Stimulated activated CD4-positive, alpha-beta T cell treated with anti-CD3 and anti-CD28 coated beads, Interleukin-1b, Interleukin-23, amount 100 ng/mL, for 24 hours (primary cell): ENCODE measurements at places on chromosomes 12 and 14.

GRCh38 chr12:98425859-98426258 lies 89.5 kb upstream of the TMPO start:
- DNase-seq: no peak

DNA sequence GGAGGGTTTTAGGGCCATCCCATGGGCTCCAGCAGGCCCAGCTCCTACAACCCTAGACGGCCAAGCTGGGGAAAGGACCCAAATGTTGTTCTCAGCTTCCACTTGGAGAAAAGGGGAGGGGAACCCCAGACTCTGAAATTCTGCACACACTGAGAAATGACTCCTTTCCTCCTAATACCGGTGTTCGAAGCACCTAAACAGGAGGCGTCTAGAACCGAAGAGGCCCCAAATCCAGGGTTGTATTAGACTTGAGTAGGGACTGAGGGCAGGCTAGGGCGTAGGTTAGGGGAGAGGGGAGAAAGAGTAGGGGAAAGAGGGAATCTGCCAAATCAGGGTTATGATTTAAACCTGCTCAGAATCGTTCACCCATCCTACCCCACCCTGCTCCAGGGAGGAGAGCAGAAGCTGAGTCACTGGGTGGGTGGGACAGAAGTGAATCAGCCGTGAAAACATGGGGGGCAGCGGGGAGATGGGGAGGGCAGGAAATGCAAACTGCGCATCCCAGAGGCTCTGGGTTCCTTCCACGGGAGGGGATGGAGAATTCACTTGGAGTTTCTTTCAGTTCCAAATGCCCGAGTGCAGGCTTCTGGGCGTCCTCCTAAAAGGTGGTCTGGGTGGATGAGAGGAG lies 1.0 kb downstream of the IGFBP6 start:
- DNase-seq: no peak

DNA sequence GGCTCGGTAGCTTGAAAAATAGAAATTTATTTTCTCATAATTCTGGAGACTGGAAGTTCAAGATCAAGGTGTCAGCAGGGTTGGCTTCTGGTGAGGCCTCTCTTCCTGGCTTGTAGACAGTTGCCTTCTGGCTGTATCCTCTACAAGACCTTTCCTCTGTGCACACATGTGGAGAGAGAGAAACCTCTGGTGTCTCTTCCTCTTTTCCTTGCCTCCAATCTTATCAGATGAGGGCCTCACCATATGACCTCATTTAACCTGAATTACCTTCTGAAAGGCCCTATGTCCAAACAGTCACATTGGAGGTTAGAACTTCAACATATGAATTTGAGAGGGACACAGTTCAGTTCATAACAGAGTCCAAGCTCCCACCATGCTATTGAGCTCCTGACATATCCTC lies 166.4 kb downstream of the TTC8 start:
- no peak for DNase-seq

- DNase-seq: peak; percentile 74
Measured at GRCh38 chr12:107607464-107608392, 77.9 kb upstream of the PWP1 start.

- DNase-seq: no peak
Measured at GRCh38 chr12:132143336-132144071, 615 bp downstream of the DDX51 start.

GRCh38 chr12:11107719-11108118 lies 15.6 kb upstream of the TAS2R43 start:
- no peak for DNase-seq

GRCh38 chr12:52229836-52230343 lies 3.2 kb upstream of the KRT7 start:
- no peak for DNase-seq

- no peak for DNase-seq
Measured at GRCh38 chr12:130371296-130371695, 33.6 kb downstream of the PIWIL1 start.

GRCh38 chr12:120249875-120250795 lies 15.4 kb downstream of the PXN start:
- no peak for DNase-seq

GRCh38 chr14:104299993-104300761 lies 161.8 kb downstream of the KIF26A start:
- no peak for DNase-seq

DNA sequence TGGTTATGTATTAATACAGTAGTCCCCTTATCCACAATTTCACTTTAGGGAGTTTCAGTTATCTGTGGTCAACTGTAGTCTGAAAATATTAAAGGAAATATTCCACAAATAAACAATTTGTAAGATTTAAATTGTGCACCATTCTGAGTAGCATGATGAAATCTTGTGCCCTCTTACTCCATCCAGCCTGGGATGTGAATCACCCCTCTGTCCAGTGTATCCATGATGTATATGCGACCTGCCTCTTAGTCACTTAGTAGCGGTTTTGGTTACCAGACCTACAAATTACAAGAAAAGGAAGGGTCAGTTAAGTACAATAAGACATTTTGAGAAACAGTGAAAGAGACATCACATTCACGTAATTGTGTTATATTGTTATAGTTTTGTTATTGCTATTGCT lies 39.9 kb upstream of the MDGA2 start:
- no peak for DNase-seq
